ENCODE measurements at places on chromosomes 16 and 17.
A peak's percentile ranks its signal among the peaks of the same experiment; 100 is the strongest.

DNA sequence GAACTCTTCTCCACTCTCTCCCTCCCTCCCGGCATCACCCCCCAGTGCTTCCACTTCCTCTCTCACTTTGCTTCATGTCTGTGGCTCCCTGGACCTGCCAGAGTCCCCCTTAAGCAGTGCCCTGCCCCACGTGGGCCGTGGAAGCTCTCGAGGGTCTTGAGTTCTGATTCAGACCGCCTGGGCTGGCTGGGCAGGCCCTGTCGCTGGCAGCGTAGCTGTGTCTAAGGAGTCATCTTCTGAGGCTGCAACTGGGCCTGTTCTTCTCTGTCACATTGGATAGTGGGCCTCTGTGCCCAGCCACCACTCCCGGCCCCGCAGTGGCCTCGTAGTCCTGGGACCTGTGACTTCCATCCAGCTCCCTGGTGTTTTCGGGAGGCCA is 30.7 kb downstream of the MNT start:
- DNase-seq: no peak

DNA sequence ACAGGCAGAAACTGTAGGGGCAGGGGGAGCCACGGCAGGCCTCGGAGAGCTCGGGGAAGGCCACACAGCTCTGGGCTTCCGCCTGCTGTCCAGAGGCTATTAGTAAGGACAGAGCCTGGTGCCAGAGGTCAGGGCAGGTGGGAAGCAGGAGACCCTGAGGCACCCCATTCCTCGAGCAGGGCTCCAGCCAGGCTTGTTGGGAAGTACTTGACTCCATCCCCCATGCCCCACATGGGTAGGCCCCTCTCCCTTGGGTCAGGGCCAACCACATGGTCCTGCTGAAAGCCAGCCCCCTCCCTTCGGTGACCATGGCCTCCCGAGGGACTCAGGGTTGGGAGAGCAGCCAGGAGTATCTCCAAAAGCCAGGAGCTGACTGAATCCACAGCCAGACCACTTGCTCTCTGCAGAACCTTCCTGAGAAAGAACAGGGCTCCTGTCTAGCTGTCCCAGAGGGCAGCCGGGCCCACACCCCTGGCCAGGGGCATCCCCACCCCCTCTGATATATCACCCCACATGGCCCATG is 17.4 kb upstream of the MPRIP start:
- DNase-seq: no peak

DNA sequence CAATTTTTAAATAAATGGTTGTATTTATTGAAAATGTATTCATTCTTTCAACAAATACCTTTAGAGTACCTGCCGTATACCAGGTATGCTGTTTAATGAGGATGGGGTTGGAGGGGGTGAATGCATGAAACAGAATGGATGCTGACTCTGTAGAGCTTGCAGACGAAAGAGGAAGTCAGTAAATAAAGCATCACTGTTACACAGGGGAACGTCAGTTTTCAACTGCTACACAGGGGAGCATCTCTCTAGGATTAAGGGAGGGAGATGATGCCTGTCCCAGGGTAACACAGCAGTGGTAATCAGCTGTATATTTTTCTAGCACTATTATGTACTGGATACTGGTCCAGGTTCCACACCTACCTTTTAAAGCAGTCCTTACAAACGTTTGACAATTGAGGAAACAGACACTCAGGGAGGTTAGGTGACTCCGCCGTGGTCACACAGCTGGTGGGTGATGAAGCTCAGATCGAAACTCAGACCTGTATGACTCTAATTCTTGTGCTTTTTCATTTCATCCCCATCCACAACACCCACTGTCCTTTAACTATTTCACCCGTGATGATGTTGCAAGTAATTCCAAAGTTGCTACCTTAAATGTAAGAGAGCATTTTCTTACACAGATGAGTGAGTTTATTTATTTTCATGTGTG is 452.1 kb upstream of the HSBP1 start:
- no peak for DNase-seq

- no peak for DNase-seq
Measured at GRCh38 chr16:74035816-74036215, 260.8 kb upstream of the PSMD7 start.

GRCh38 chr17:74006371-74006770 is 197.1 kb upstream of the RPL38 start:
- no peak for DNase-seq

DNA sequence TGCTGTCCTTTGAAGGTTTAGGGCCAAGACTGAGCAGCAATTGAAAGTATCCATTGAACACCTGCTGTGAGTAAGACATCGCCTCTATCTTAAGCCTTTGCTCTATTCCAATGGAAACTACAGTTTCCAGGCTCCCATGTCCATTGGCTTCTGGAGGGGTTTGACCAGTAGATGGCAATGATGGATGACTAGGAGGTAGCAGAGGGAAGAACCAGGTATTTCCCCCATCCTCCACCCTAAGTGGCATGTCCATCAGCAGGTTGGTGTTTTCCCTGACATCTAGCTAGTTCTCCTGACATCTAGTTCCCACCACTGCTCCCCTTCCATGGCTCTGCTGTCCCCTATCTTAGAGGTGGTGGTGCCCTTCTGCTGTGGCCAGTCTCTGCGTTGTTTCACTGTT is 58.7 kb downstream of the CENPV start:
- no peak for DNase-seq

GRCh38 chr17:55524440-55525220 is 13.4 kb upstream of the SMIM36 start:
- DNase-seq: no peak

DNA sequence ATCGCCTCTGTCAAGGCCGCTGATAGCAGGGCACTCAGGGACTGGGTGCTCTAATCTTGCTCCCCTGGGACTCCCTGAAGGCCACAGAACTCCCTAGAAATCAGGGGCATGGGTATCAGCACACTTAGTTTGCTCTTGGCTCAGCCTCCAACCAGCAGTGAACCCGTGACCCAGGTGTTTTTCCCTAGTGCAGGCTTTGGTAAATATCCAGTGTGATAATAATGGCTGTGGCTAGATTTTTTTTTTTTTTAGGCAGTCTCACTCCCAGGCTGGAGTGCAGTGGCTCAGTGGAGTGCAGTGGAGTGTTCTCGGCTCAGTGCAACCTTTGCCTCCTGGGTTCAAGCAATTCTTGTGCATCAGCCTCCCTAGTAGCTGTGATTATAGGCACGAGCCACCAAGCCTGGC is 10.3 kb downstream of the NUPR1 start:
- DNase-seq: no peak

- no peak for DNase-seq
Measured at GRCh38 chr16:12771341-12771798, 32.3 kb downstream of the CPPED1 start.

GRCh38 chr17:29592850-29593551 is at the start of gene ANKRD13B:
Gene ANKRD13B (plus strand): TSS chr17:29593132. CDS start chr17:29593622, 490 bp downstream.
- DNase-seq: peak; percentile 59

DNA sequence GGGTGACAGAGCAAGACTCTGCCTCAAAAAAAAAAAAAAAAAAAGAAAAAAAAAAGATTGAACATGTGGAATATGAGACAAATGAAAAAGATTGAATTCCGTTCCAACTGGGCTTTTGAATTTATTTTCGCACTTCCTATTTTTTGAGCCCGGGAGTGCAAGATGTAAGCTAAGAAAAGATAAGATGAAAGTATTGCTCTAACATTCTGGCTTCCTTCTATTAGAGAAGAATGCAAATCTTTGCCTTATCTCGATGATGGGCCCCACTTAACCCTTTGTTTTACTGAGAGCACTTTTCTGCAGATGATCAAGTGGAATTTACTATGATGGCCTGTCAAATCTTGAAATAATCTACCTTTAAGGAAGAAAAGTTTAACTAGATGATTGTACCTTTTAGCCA is 96.3 kb downstream of the WWOX start:
- DNase-seq: no peak

DNA sequence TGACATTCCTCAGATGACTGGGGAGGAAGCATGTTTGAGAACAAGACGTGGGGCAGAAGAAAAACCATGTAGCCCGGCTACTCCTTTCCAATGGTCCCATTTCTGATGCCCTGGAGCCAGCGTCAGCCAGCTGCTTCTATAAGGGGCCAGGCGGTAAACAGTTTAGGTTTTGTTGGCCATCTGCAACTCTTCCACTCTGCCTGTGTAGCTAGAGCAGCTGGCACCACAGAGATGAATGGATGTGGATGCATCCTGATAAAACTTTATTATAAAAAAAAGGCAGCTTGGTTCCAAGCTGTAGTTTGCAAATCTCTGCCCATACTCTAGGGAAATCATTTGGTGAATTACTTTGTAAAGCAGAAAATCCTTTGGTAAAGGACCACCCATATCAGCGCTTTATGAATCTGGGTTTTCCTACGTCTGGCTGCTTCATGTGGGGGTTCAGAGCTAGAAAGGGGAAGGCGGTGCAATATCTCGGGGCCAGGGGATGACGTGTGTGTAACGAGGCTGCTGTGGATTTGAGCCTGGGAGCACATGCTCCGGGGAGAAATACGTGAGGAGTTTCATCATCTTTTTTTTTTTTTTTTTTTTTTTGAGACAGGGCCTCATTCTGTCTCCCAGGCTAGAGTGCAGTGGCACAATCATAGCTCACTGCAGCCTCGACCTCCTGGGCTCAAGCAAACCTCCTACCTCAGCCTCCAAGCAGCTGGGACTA is 3.4 kb upstream of the SRL start:
- DNase-seq: no peak

DNA sequence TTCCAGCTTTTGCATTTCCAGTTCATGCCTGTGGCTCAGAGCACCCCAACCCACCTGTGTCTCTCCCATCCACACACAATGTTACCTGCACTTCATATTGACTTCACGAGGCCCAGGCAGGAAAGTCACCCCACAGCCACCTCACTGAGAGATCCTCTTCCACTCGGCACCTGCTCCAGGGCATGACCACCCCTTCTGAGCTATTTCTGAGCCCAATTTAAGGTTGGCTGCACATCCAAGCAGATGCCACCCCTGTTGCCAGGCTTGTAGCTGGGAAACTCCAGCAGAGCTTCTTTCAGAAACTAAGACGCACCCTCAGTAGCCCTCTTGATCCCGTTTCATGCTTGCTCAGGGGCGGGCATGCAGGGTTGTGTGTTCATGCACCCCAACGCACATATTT is 88.4 kb downstream of the SOCS1 start:
- DNase-seq: no peak

GRCh38 chr16:79097166-79097565 is 503.4 kb downstream of the MAF start:
- DNase-seq: no peak

DNA sequence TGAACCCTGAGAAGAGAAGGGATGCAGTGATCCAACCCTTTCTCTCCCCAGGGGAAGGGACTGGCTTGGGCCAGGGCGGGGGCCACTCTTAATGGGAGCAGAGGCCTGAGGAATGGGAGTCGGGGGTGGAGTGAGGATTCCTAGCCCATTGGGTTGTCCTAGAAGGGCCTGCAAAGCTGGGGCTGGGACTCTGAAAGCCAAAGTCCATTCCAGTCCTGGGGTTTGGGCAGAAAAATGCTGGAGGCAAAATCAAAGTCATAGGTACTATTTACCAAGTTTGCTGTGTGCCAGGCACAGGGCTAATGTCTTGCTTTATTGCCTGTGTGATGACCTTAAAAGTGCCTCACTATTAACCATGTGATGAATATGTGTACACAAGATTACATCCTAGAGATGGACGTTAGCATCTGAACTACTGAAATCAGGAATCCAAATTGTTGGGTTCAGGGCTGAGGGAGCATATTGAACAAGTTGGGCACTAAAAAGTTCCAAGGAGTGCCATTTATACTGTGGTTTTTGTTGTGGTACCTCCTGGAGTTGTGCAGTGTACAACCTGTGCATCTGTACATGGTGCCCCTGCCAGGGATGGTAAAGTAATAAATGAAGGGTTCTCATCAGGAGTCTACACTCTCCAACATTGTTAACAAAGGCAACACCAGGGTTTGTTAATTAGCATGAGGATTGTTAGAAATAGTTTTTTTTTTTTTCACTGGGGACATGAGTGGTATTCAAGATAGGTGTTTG is 84.4 kb upstream of the NKD1 start:
- no peak for DNase-seq

DNA sequence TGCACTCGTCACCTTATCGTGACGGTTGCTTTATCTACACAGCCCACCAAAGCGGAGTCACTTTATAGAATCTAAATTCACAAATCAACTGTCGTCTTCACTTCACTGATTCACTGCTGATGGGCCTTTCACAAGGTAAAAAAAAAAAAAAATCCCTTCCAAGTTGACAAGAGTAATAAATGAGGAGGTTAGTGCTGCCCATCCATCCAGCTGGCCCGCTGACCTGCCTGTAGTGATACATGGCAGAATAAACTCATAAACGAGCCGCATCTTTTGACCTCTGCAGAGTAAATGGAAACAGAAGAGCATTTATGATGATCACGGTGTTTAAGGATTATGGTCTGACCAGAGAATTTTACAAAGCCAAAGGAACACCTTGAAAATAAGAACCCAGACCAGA is 227.3 kb upstream of the IRX5 start:
- no peak for DNase-seq

- DNase-seq: no peak
Measured at GRCh38 chr17:37158290-37158689, 209.5 kb downstream of the AATF start.

GRCh38 chr16:12964461-12964860 is 63.1 kb downstream of the SHISA9 start:
- DNase-seq: no peak

DNA sequence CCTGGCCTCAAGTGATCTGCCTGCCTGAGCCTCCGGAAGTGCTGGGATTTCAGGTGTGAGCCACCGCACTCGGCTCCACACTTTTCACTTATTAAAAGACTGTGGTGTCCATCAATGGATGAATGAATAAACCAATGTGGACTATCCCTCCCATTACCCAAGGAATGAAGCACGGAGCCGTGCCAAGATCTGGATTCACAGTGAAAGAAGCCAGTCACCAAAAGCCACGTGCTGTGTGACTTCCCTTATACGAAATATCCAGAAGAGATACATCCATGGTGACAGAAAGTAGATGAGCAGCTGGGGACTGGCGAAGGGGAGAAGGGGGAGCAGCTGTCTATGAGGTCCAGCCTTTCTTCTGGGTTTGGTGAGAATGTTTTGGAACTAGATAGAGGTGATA is 48.2 kb upstream of the STH start:
- no peak for DNase-seq

- DNase-seq: no peak
Measured at GRCh38 chr16:379961-380761, 1.6 kb downstream of the PGAP6 start.

GRCh38 chr16:678209-678857 is 1.9 kb upstream of the STUB1 start:
- no peak for DNase-seq

DNA sequence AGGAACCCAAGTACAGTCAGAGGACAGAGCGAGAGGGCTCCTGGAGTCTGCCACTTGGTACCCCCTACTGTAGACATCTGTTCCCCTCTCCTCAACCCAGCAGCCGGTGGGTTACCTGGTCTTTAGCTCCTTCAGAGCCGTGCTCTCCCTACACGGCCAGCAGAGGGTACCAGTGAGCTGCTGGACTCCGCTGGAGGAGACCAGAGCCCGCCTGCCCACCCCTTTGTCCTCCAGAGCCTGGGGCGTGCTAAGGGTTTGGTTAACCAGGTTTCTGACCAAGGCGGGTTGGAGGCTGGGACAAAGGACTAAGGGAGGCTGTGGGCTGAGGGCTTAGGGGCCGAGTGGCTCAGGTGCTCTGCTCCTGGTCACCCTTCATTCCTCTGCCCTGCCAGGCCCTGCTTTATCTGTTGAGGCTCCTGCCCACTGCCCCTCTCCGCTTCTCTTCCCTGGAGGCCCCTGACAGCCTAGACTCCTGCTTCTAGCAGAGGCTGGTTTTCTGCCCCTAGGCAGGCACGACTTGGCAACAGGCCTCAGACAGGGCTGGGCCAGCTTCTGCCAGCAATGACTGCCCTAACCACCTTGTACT is 2.7 kb upstream of the HSD11B2 start:
- peak; percentile 66 for DNase-seq

GRCh38 chr17:8572764-8573163 is 57.8 kb downstream of the MYH10 start:
- DNase-seq: no peak
